Panc1 (cell line): ENCODE measurements at places on chromosomes 2 and 18. TPM values are rescaled to one million over a fixed set of nuclear protein-coding genes. Genes with fewer than 3 reads are reported as not detected.

Gene TUBA4B
- not detected for total RNA-seq

Gene HOXD9
- total RNA-seq = 0.15 TPM

Gene SERPINB7
- total RNA-seq = not detected

Gene HJURP
- total RNA-seq = 87.0 TPM

Gene LYG1
- 0.23 TPM for total RNA-seq

Gene CLEC4F
- total RNA-seq = not detected

Gene DSG3
- total RNA-seq = 0.03 TPM

Gene POTEJ
- total RNA-seq = not detected

Gene ZNF532
- 49.8 TPM for total RNA-seq

Gene PSMD1
- total RNA-seq = 146 TPM

Gene IL37
- not detected for total RNA-seq

Gene TMEM37
- 0.28 TPM for total RNA-seq

Gene PAX8
- 0.15 TPM for total RNA-seq

Gene GALNT13
- not detected for total RNA-seq

Gene RGPD3
- 0.31 TPM for total RNA-seq

Gene ARHGEF33
- 0.41 TPM for total RNA-seq

Gene COL3A1
- 6.9 TPM for total RNA-seq

Gene ANKRD30B
- total RNA-seq = not detected
